Foreskin melanocyte (primary cell): ENCODE measurements at places on chromosomes 7 and 10.

DNA sequence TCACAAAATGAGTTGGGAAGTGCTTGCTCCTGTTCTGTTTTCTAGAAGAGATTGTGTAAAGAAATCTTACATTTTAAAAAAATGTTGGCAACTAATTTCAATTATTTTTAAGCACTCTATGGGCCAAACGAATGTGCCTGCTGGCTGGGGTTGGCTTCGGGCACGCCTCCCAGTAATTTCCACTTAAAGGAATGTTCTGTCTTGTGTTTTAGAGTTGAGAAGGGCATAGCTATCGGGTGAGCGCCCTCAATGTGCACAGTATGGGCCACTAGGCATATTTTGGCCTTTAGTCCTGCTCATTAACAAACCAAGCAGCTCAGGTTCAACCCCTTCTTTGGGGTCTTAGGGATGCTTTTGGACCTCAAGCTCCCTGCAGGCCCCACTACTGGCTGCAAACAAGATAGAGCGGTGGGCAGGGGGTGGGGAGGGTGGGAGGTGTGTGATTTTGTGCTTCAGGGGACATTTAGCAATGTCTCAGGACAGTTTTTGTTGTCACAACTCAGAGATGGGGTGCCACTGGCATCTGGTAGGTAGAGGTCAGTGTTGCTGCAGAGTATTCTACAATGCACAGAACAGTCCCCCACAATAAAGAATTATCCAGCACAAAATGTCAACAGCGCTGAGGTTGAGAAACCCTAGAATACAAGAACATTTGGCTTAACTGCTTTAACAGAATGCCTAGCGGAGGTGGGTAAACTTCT, 40.7 kb downstream of the TACC2 start:
- DNase-seq = no peak

- DNase-seq = no peak
Measured at GRCh38 chr10:1229574-1229973, 173.4 kb downstream of the WDR37 start.

DNA sequence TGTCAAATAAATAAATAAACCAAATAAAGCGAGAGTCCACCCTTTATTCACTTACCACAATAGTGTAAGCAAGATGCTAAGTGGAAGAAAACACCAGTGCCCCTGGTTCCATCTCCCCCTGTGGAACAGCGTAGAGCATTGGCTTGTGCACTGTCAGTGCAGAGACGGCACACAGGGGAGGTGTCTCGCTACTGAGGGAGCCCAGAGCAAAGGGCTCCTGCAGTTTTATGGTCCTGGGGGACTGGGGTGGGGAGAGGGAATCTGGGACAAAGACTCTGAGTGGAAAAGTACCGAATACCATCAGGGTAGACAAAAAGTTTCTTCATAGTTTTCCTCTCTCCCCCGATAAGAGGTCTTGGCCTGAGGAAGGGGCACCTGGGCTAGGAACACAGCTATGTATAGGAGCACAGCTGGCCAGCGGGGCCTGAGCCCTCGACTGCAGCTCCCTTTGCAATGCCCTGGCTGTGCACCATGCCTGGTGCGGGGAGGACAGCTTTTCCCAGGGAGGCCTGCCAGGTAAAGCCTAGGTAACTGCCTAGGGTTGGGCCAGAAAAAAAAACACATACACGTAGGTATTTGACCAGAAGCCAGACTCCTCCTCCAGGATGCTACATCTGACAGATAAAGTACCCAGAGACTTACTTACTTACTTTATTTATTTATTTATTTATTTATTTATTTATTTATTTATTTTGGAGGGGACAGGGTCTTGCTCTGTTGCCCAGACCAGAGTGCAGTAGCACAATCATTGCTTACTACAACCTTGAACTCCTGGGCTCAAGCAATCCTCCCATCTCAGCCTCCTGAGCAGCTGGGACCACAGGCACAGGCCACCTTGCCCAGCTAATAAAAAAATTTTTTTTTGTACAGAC, 88.8 kb upstream of the KIF5B start:
- DNase-seq = no peak

GRCh38 chr7:117347480-117347879, 24.6 kb upstream of the WNT2 start:
- DNase-seq = no peak

DNA sequence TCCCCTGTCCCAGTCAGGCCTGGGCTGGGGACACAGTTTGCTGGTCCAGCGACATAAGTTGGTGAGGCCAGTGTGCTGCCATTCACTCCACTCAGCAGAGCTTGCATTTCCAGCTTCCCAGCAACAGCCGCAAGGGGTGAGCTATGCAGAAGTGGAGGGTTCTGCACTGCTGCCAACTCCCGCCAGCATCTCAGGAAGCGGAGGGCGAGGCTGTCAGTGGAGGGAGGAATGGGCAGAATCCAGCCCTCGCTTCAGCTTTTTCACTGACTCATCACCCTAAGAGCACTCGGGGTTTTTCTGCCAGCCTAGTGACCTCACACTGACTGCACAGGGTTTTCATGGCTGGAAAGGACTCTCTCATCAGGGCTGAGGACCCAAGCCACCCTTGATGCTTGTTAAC, 625.1 kb upstream of the MKI67 start:
- no peak for DNase-seq

DNA sequence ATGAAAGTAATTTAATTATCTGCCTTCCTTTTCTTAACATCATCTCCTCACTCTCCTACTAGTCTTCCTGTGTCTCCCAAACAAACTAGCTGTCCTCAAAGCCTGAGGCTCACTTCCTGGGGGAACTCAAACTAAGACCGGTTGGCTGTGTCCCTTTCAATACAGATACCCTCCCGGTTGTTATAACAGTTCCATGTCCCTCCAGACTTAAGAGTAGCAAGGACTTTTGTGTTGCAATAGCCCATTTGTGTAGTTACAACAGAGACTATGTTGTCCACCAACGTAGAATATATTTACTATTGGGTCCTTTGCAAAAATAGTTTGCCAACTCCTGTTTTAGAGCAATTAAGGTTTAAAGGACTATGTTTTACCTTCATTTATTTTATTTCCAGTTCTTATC, 8.6 kb upstream of the TARP start:
- no peak for DNase-seq

DNA sequence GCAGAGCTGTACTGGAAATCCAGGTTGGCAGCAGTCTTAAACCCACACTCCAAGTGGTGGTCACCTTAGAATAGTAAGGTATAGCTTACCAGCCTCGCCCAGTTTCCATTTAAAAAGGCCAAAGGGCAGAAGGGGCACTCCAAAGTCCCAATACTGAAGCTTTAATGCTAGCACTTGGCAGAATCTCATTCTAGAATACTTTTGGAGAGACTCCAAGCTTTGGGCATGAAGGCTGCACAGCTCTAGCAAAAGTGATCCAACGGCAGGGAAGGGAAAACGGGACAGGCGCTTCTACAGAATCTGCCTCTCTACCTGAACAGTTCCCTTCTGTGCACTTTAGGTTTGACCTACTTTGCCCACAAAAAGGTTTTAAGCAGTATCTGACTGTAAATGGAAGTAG, 19.7 kb downstream of the SMURF1 start:
- DNase-seq = no peak

GRCh38 chr7:2800931-2801688, 43.0 kb downstream of the GNA12 start:
- DNase-seq = no peak

DNA sequence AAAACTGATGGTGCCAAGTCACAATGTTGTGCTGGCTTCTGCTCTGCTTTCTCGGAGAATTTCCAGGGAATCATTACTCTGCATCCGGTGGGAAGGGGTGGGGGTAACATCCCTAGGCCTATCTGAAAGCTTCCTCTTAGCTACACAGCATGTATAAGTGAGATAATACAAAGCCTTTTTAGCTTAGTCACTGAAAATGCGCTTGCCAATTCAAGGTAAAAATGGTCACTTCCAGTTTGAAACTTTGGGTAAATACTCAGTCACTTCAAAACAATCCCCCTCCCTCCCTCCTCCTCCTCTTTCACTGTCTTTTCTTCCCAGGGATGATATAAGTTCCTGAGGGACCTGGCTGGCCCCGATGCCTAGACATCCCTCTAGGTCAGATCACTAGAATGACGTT, 57.3 kb upstream of the APBB1IP start:
- no peak for DNase-seq

DNA sequence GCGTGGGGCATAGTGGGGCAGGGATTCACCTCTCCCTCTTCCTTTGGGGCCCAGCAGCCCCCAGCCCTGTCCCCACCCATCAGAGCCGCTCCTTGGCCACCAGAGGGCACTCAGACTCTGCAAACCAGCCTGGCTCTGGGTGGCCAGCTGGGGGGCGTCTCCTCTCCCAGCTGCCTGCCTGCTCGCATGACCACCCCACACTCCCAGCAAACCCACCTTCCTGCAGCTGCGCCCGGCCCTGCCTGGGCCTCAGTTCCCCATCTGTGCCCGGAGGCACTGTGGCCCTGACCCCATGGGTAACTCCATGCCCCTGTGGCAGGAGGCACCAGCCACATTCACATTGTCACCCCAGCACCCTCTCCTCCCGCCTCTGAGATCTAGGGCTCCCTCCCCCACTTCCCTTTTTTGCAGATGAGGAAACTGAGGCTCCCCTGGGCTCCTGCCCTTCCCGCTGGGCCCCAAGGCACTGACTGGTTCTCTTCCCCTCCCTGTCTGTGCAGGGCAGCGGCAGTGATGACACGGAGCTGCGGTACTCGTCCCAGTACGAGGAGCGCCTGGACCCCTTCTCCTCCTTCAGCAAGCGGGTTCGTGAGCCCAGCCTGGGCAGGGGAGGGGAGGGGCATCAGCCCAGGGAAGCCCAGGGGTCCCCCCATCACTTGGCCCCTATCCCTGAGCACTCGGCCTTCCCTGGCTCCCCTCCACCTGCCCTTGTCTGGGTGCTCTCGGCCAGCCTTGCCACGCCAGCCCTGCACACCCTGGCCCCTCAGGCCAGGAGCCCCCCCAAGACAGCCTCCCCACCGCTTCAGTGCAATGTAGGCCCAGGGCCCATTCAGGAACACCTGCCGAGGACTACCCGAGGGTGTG, 6.9 kb upstream of the SH2B2 start:
- DNase-seq = no peak

- peak; percentile 67 for DNase-seq
Measured at GRCh38 chr10:124403548-124403947, 15.2 kb downstream of the OAT start.

DNA sequence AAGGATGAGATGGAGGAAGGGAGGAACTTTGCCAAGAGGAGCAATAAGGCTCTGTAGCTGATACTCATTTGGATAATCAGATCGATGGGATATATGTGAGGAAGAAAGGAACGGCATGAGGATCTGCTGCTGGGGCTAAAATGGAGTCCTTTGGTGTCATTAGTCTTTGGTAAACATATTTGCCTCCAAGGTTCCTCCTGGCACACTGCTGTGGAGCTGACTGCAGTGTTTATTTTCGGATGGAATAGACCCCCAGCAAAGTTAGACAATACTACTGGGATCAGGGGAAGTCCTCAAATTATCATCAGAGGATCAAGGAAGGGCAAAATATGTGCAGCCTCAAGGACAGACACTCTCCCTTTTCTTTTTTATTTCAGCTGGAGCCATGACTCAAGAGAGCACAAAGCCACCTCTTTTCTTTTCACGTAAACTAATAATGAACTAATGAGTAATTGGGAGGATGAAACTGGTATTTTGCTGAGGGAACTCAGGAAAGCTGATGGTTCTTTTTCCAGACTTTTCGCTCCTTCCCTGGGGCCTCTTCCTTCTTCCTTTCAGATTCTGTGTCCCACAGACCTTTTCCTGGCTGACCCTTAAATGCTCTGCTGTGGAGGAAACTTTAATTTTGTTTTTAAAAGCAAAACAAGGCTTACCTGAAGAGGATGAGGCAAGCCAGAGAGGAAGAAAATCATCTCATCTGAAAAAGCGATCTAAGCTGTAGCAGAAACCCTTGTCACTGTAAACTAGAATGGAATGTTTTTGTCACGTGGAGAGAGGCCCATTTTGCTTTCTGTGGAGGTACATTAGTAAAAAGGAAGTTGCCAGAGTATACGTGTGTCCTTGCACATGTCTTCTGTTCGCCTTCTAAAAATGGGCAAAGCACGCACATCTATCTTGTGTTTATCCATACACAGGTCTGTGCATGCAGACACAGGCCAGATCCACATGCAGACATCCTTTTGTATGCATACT, 33.3 kb downstream of the LRMDA start:
- peak; percentile 54 for DNase-seq

- DNase-seq = no peak
Measured at GRCh38 chr10:86836044-86836443, 79.6 kb downstream of the BMPR1A start.

- DNase-seq = no peak
Measured at GRCh38 chr10:29699621-29700020, 64.8 kb upstream of the SVIL start.

DNA sequence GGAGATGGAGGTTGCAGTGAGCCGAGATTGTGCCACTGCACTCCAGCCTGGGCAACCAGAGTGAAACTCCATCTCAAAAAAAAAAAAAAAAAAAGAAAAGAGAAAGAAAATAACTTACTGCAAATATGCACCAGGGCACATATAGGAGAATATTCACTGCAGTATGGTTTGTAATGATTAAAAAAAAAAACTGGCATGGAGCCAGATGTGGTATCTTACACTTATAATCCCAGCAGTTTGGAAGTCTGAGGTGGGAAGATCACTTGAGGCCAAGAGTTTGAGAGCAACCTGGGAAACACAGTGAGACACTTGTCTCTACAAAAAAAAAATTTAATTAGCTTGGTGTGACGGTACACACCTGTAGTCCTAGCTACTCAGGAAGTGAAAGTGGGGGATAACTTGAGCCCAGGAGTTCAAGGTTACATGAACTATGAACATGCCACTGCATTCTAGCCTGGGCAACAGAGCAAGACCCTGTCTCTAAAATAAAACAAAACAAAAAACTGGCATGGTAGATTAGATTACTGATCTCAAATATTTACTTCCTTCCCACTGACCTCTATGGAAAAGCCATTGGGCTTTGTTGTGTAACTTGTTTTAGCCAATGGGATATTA, 85.6 kb downstream of the MICU1 start:
- DNase-seq = no peak

GRCh38 chr7:113394856-113395255, 276.5 kb upstream of the SMIM30 start:
- no peak for DNase-seq

DNA sequence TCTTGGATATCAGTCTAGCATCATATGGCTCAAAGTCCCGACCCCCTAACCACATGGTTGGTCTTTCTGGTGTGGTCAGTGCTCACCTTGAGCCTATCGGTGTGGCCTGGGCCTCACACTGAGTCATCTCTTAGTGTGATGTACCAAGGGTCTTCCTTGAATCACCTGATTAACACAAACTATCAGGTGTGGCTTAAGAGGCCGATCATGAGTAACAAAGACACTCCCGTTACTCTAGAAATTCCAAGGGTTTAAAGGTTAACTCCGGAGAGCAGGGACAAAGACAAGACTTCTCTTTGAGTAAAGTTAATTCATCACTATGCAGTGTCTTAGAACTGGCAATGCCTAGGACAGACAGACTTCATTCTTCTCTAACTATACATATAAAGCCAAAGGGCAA, 52.3 kb upstream of the ARMC3 start:
- no peak for DNase-seq

- DNase-seq = no peak
Measured at GRCh38 chr10:48929413-48929990, 10.1 kb downstream of the LRRC18 start.

GRCh38 chr7:78326189-78326588, 527.6 kb downstream of the PHTF2 start:
- DNase-seq = no peak
